DMS79 treated with DMSO at 0.1 percent for 48 hours (cell line): ENCODE measurements at places on chromosomes 3 and 15.

DNA sequence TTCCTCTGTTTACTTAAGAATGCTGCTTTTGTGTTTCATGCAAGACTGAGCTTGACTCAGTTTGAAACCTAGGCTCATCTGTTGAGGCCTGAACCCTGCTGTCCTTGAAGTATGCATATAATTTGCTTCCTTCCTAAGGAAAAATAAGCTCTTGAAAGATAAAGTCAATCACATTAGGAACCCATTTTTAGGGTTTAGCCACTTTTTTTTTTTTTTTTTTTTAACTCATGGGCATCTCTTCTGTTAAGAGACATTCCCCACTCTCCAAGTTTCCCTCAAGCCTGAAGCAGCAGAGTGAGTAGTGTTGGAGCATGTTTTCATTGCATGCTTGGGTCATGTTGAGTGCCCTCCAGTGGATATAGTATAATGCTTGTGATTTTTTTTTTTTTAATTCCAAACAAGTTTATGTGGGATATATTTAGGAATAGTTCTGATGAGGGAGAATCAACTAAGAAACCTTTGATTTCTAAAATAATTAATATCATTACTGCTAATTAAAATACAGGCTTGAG lies 3.6 kb downstream of the CTNNB1 start:
- DNase-seq = peak; percentile 24

- DNase-seq = no peak
These were observed 38.1 kb upstream of the TMC3 start for GRCh38 chr15:81411969-81412633.

- no peak for DNase-seq
These were observed 9.6 kb downstream of the CLEC3B start for GRCh38 chr3:45035441-45036301.

GRCh38 chr3:50620420-50620819 lies 3.5 kb downstream of the MAPKAPK3 start:
- no peak for DNase-seq

- DNase-seq = no peak
These were observed 1020.2 kb downstream of the AGBL1 start for GRCh38 chr15:87099916-87100315.

DNA sequence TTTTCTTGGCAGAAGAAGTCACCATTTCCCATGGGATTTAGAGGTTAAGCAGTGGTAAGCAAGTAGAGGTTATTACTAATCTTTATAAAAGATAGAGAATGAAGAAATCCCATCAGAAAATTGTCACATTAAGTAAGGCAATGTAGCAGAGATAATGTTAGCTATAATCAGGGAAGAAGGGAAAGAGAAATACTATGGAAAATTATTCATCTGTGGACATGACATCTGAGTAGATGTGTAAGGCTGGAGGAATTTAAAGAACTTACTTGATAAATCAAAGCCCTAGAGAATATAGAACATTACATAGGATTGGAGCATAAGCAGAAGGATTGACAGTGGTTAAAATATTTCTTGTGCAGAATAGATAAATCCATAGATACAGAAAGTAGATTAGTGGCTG lies 553.1 kb upstream of the CBLB start:
- DNase-seq = no peak

GRCh38 chr15:30962659-30963058 lies 28.8 kb downstream of the MTMR10 start:
- DNase-seq = no peak

GRCh38 chr15:25863111-25863967 lies at the start of gene ATP10A:
ATP10A (minus strand) TSS chr15:25863327; CDS start chr15:25863096, 231 bp downstream.
- DNase-seq = no peak

DNA sequence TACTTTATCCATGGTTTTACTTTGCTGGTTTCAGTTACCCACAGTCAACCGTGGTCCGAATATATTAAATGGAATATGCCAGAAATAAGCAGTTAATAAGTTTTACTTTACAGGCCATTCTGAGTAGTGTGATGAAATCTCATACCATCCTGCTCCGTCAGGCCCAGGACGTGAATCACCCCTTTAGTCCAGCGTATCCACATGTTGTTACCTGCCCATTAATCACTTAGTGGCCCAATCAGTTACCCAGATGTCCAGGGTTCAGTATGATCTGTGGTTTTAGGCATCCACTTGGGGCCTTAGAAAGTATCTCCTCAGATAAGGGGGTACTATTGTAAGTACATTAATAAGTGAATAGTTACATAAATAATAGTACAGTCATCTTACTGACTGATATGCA lies 88.0 kb downstream of the TTBK2 start:
- DNase-seq = no peak

DNA sequence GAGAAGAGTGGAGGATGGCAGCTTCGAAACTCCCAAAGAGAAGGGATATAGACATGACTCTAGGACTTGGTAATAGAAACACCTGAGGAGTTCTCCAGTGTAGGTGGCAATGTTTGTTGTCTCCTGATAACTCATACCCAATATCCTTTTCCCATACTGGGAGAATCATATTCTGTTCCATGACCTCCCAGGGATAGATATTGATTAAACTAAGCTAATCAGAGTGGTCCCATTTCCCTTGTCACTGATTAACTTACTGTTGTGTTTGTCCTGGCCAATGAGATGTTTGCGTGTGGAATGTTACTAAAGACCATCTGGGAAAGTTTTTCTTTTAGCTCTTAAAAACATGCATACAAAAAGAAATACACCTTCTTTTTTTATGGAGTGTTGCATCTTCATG lies 85.6 kb downstream of the RPL22L1 start:
- no peak for DNase-seq

- DNase-seq = no peak
These were observed 74.8 kb upstream of the NAALADL2 start for GRCh38 chr3:174784206-174784934.

GRCh38 chr3:109098079-109098644 lies 19.8 kb downstream of the MORC1 start:
- DNase-seq = no peak

- no peak for DNase-seq
These were observed 6.2 kb downstream of the PSMD6 start for GRCh38 chr3:64016941-64017620.

GRCh38 chr3:56005196-56005805 lies 463.0 kb downstream of the ERC2 start:
- no peak for DNase-seq

DNA sequence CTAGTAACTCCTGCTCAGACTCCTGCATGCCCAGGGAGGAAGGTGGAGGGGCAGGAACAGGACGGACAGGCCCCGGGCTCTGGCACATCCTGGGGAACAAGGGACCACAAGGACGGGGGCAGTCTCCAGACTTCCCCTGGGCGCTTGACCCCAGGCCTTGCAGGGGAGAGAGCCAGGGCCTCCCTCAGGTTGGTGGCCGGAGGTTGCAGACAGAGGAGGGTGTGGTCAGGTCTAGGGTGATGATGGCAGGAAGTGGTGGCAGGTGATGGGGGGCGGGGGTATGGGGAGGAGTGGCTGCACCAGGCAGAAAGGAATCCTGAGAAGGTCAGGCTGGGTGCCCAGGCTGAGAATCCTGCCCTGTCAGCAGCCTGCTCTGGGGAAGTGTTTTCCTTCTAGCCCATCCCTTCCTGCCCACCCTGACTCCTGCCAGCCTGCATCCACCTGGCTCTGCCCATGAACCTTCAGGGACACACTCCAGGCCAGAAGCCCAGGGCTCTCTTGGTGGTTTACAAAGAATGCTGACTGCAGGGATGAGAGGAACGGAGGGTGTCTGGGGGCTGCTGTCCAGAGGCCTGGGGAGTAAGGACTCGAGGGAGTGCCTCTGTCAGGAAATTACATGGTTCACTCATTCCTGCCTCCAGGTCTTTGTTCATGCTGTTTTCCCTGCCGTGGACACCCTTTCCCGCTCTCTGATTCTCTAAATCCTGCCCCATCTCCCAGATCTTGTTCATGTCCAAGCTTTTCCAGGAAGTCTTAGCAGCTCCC lies 15.8 kb downstream of the LOXL1 start:
- no peak for DNase-seq

DNA sequence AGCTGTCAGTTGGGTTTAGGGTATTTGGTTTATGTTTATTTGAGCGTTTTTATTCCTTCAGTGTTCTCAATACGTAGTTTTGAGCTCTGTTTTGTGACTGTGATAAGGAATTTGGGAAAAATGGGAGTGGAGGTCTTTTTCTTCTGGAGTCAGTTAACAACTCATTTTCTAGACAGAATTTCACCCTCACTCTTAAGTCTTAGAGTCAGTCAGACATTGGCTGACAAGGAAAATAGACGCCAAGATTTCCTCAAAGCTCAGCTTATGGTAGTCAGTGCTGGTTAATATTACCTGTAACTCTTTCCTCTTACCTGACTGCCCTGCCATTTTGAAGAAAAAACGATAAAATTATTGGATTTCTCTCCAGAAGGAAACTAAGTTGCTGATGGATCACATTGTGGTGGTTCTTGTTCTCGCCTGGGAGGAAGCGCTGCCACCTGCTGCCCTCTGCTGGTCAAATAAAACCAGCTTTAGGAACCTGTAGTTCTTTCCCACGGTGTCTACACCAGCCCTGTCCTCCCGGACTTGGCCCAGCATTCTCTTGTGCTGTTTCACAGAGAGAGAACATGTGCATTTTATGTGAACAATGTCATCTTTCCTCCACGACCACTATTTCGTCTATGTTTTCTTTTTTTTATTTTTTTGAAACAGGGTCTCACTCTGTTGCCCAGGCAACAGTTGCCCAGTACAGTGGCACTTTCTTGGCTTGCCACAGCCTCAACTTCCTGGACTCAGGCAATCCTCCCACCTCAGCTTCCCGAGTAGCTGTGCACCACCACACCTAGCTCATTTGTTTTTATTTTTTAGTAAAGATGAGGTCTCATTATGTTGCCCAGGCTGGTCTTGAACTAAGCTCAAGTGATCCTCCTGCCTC lies 41.4 kb upstream of the UMPS start:
- DNase-seq = peak; percentile 48

DNA sequence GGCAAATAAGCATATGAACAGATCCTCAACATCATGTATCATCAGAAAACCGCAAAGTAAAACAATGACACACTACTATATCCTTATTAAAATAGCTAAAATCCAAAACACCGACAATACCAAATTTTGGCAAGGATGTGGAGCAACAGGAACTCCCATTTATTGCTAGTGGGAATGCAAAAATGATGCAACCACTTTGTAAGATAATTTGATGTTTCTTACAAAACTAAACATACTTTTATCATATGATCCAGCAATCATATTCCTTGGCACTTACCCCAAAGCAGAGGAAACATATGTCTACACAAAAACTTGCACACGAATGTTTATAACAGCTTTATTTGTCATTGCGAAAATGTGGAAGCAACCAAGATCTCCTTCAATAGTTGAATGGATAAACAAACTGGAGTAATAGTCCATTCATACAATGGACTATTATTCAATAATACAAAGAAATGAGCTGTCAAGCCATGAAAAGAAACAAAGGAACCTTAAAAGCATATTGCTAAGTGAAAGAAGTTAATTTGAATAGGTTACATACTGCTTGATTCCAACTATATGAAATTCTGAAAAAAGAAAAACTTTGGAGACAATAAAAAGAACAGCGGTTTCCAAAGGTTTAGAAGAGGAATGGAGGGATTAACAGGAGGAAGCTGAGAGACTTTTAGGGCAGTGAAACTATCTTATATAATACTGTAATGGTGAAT lies 172.0 kb downstream of the VPS13C start:
- DNase-seq = no peak

DNA sequence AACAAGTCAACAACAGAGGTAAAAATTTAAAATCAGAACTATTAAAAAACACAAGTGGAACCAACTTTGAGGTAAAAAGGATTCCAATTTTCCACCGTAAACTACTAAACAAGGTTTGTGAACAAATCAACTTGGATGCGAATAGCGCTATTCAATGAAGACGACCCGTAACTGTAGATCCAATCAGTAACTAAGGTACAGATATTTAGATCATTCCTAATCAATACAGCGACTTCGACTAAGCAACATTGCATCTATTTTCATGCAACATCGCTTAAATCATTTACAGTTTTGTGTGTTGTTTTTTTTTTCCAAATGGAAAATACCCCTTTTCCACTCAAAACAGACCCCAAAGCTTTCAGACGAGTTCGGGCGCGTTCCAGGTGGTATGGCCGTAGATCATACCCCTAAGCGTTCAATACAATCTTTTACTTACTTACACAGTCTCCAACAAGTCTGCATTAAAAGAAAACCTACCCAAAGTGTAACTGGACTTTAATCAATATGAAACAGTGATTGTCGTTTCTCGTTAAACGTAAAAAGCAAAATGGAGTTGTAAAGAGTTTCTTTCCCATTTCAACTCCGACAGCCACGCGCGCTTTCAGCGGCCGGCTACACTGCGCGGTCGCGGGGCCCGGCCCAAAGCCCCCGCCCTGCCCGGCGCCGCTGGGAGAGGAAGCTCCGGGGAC lies 786 bp downstream of the RHOA start:
- peak; percentile 3 for DNase-seq

DNA sequence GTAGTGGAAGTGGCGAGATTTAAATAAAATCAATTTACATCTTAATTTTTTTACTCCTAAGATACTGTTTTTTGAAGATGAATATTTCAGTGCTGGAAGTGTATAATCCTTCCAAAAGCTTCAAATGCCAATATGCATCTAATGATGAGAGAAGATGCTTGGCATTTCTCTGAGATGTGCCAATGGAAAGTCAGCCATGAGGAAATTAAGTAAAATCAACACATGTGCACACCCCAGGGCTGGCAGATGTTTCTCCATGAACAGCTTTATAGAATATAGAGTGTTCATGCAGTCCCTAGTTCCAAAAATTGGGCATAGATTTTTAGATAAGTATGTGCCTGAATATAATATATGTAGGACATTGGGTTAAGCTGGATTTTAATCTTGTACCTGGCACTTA lies 90.1 kb downstream of the CPNE4 start:
- DNase-seq = no peak

DNA sequence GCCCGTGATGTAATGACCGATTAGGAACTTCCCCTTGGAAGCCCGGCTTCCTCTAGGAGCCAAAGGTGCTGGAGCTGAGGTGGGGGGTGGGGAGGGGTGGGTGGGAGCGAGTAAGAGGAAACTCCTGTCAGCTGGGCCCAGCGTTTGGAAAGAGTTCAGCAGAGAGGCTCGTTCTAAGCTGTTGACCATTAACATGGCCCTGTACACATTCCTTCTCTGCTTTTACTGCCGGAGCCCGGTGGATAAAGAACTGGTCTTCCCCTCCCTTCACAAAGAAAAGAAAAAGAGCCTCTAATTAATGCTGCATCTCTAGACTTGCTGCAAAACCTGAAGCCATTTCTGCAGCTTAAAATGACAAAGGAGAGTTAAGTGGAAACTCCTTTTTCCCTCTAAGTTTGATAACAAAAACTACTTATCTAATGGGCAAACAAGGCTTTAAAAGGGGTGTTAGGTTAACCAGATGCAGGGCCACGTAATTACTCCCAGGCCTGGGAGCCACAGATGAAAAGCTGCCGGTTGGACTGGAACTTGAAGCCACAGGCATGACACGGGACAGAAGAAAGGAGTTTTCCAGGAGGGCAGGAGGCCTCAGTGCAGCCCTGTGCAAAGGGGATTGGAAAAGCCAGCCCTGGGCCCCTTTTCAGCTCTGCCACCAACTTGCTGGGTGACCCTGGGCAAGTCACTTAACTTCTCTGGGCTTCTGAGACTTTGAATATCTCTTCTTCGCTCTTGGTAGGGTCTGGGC lies 71.3 kb downstream of the SMAD6 start:
- no peak for DNase-seq
